GDM1 (cell line): ENCODE measurements at places on chromosomes 1 and 21.

DNA sequence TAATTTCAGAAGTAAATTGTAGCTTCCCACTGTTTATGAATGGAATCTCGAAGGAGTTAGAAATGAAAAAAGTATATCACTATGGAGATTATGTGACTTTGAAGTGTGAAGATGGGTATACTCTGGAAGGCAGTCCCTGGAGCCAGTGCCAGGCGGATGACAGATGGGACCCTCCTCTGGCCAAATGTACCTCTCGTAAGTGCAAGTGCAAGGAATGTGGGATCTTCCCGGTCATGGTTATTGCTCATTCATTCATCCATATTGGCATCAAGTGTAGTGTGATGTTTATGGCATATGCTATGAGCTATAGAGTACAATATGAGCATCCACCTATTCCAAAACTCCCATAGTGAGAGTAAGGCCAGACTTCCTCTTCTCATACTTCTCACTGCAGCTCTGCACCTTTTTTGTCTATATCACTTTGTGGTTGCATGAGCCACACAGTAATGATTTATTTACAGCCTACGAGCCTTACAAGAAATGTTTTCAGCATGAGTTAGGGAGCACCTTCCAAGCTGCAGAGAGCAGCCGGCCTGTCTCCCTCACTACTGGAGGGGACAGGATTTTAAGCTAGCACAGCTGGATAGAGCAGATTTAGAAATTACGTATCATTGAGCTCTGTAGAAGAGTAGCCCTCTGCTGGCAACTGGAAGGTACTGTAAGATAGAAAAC lies 24.9 kb upstream of the CR1L start:
- DNase-seq: peak; percentile 30

DNA sequence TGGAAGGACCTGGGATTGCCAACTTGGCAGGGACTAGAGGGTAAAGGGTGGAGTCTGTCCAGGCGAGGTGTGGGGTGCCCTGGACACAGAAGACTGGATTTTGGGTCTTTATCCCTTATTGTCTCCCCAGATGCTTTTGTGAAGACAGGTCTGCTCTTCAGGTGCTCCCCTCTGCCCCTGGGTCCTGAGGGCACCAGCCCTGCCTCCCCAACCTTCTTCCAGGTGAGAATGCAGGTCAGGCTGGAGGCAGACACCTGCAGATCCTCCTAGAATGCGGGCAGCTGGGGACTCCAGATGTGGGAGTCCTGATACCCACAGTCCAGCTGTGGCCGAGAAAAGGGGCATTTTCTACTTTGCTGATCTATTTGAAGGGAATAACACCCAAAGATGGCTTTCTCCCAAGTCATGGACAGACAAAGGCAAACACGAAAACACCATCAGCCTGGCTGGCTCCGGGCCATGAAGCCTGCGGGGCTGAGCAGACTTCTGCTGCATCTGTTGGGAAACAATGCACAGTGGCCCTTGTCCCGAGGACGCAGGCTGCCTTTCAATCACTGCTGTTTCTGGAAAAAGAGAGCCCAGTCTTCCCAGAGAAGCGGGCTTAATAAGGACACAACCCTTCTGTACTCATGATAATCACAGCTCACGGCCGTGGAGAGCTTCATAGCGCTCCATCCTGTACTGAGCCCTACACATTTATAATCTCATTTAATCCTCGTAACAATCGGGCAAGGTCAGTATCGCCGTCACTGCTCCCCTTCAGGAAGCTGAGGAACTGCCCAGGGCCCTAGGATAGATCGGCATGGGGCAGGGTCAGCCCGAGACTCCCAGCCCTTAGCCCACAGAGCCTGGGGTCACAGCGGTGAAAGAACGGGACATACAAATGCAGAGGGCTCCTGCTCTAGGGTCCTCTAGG lies 62.0 kb upstream of the ABCG1 start:
- DNase-seq: no peak

GRCh38 chr1:47725992-47726855 lies 271.0 kb downstream of the TRABD2B start:
- peak; percentile 56 for DNase-seq

DNA sequence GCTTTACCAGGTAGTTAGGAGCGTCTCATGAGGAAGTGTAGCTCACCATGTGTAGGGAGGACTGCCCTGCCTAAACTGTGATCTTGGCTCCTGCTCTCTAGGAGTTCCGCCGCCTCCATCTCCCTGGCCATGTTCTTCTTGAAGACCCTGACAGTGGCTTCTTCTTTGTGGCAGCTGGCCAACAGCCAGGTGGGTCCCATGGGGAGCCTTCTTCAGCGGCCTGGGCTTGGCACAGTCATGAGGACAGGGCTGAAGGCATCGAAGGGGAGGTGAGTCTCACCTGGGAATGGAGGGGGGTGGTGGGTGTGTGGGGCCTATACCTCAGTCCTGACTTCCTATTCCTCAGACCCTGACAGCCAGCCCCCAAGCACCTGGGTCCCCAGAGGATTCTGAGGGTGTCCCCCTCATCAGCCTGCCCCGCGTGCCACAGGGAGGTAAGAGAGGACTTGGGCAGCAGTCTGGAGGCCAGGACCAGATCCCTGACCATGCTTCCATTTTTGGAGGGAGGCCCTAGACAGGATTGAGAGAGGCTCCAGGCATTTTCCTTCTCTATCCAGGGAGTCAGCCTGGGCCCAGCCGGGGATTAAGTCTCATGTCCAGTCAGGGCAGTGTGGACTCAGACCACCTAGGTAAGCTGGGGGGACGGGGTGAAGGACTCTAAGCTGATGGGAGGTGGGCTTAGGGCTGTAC lies 21.4 kb downstream of the HYI start:
- no peak for DNase-seq

- no peak for DNase-seq
These were observed 8.1 kb downstream of the MTF1 start for GRCh38 chr1:37851262-37851661.

- DNase-seq: no peak
These were observed 27.6 kb downstream of the NUP133 start for GRCh38 chr1:229480495-229480894.

- no peak for DNase-seq
These were observed 29.8 kb downstream of the MEGF6 start for GRCh38 chr1:3581296-3582036.

DNA sequence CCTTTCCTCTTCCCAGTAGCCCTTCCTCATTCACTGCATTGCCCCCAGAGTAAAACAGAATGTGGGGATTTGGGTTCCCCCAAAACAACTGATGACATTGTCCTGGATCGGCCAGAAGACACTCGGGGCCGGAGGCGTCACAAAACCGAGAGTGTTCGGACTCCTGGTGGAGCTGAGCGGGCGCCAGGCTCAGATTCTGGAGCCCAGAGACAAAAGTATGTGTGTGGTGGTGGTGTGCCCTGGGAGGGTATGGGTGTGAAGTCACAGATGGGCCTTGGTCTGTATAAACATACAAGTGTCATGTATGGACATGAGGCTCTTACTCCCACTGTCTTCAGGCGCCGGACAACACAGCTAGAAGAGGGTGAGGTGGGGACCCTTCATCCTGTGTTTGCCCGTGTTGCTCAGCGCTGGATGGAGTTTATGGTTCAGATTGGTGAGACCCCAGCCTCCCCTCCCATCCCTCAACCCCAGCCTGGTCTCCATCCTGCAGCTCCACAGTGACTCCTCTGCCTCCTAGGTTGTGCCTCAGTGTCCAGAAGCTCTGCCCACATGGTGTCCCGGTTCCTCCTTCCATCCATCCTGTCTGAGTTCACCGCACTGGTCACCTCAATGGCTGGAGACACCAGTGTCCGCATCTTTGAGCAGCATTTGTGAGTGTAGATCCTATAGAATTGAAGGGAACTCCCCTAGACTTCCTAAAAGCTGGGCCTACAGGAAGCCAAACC lies 12.4 kb downstream of the HYI start:
- DNase-seq: no peak

- DNase-seq: no peak
These were observed 36.7 kb downstream of the NEK2 start for GRCh38 chr1:211638689-211639101.

DNA sequence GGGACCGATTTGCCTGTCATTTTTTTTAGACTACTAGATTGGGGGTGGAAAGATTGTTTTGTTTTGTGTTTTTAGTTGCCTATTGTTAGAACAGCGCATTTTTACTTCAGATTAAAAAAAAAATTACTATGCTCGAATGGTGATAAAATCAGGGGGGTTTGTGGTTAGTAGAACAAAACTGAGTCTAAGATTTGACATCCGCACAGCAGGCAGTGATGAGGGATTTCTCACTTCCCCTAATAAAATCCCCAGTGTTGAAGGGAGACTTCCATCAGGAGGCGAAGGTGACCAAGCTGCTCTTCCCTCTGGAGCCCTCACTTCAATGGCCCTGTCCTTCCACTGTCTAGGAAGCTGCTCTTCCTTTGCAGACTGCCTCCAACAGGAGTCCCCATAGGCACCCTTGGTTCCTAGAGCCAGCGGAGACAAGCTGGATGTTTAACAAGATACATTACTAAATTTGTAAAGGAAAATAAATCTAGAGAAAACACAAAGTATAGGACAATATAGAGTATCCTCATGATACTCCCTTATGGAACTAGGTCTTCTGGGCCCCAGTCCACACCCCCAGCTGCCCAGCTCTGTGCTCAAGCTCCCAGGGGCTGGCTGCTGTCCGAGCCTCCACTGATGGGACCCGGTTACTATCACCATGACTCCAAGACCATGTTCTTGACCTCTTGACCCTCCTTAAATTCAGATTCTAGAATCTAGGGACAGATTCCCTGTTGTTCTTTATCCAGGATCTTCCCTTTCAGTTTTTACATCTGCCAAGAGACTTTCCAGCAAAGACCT lies 31.0 kb downstream of the TENT5C start:
- no peak for DNase-seq

- no peak for DNase-seq
These were observed 132.0 kb downstream of the GIPC2 start for GRCh38 chr1:78177708-78178270.

- no peak for DNase-seq
These were observed 72.4 kb upstream of the TIAM1 start for GRCh38 chr21:31416465-31416864.

DNA sequence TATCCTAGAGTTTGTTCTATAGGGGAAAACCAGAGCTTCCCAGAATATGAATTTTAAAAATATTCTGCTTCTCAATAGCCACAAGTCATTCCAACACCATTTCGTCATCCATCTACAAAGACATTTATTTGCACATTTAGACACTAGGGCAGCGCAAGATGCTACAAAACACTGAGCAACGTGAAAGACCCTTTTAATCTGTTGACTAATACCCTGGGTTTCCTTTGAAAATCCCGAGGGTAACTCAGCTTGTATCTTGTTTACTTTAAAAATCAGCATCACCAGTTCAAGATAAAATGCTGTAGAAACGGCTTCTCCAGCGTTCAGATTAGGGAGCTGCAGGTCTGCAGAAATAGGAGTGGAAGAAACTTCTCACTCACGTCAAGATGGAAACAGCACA lies 13.5 kb downstream of the PDPN start:
- DNase-seq: no peak

GRCh38 chr1:171805395-171806115 lies 24.1 kb downstream of the METTL13 start:
- no peak for DNase-seq

DNA sequence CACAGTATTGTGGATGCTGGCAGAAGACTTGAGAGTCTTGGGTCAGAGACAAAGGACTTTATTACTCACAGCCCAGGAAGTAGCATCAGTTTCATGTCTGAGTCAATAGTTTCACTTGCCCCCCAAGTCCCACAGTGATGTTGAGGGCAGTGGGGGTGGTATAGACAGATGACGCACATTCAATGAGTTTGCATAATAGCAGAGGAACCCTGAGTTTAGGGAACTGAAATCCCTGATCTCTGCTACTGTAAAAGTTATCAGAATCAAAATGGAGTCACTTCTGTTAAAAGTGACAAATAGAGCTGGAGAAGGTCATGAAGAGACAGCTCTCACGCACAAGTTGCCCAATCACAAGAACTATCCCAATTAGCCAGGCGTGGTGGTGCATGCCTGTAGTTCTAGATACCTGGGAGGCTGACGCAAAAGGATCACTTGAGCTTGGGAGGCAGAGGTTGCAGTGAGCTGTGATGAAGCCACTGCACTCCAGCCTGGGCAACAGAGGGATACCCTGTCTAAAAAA lies 11.5 kb upstream of the HCRTR1 start:
- DNase-seq: no peak

GRCh38 chr1:192627901-192628300 lies 8.0 kb upstream of the RGS13 start:
- no peak for DNase-seq

DNA sequence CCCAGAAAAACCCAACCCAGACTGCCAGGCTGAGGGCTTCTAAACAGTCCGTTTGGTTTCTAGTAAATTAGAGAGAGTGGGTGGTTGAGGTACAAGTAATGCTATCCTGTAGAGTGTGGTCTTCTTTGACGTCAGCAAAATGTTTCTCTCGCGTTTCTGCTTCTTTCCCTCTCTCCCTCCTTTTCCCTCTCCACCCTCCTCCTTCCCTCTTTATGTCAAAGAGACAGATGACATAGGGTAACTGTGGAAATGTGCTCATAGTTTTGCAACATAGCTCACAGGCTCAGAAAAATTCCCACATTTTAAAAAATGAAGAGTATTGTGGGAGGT lies 158.3 kb downstream of the TOMM20 start:
- DNase-seq: no peak

DNA sequence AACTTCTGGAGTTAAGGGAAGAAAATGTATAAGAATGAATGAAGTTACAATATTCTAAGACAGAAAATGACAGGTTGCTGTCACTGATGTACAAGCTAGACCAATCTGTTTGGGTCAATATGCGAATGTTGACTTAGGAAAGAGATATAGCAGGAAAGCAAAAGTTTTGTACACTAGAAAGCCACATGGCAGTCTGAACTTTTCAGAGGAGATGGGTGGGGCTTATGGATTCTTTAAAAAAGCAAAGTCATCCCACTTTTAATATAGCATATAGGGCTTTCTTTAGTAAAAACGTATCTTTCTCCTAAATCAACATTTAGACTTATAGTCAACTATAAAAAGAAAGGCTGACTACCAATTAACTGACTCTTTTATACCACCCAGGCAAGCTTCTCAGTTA lies 381.2 kb downstream of the PTPRC start:
- no peak for DNase-seq

DNA sequence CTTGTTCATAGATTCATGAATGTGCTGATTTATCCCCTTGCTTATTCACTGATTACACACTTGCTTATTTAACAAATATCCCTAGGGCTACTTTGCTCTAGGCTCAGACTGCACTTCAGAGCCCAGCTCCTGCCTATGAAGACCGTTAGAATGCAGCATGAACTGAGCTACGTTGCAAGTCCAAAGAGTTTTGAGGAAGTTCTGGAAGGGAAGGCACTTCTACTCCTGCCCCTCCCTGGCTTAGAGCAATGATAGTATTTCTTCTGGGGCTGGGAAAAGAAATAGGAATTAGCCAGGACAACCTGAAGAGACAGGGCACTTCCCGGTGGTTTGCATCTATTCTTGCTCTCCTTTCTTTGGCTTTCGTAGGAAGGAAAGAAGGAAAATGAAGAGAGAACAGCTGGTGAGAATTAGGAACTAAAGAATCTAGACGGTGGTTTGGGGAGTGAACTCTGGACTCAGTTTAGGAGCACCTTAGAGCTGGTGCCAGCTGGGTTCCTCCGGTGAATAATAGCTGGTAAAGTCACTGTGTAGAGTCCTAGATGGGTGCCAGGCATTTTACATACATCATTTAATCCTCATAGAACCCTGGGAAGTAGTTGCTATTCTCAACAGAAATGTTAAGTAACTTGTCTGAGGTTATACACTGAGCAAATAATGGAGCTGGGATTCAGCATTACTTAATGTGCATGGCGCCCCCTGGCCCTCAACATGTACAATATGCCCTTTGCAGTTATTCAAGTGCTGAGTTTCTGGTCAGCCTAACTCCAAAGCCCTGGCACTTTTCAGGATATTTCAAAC lies 65.9 kb downstream of the NDUFS5 start:
- DNase-seq: peak; percentile 58
